ENCODE measurements at places on chromosomes 11 and 22. TPM values are rescaled to one million over a fixed set of nuclear protein-coding genes. Genes with fewer than 3 reads are reported as not detected.

Gene CNTN5
- 4.2 TPM for total RNA-seq

Gene MTMR3
- total RNA-seq, result 61.9 TPM

Gene E2F8
- total RNA-seq, result not detected

Gene GAB4
- total RNA-seq, result not detected

DNA sequence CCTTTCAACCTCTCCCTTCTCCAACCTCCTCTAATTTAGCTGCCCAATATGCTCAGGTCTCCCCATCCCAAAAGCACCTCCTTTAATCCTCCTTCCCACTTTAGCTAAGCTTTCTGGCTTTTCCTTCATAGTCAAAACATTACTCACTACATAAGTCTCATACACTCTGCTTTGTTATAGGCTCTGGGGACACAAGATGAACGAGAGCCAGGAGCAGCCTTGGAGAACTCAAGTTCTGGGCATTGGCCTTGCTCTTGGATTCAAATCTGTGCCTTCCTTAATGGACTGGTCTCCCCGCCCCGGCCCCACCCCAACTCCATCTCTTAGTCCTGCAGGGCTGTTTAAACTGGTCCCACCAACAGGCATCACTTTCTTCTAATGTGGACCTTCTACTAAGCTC lies 11.4 kb upstream of the HPX start:
- no peak for DNase-seq

DNA sequence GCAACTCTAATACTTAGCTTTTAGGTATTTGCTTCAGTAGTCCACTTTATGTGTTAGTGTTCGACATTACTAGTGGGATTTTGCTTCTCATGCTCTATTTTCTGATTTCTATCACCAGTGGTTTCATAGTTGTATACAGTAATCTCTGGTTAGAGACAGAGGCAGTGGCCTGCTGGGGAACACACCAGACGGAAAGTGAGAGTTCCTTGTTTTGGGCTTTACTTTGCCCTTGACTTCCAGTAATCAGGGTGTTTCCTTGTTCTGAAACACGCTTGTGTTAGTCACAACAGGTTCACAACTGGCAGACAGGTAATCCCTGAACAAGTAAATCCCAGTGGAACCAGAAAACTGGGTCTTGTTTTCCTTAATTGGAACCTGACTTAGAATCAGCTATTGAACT lies 56.0 kb downstream of the PACS1 start:
- DNase-seq, result no peak

DNA sequence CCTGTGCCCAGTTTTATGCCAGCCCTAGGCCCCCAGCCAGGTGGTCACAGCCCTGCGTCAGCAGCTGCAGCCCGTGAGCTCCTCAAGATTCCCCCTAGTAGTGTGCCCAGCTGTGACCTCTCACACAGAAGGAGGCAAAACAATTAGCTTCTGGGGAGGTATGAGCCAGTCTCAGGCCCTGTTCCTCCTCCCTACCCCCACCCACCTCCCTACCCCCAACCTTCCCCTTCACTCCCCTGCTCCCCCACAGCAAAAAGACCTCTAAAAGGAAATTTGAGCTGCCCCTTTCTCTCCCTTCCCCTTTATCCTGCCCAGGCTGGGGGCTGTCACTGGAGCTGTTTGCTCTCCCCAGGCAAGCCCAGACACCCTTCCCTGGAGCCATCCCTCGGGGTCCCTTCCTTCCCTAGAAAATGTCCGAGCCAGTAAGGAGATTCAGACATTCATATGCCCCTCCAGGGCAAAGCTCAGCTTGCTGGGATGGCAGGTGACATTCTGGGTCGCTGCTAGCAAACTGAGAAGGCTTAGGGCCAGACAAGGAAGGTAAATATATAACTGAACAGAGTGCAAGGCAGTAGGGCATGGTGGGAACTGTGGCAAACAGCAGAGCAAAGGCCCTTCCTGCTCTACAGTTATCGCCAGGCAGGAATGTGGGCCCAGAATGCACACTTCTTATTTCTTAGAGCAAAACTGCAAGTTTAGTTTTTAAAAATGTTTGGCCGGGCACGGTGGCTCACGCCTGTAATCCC lies 300.2 kb downstream of the MN1 start:
- no peak for DNase-seq

DNA sequence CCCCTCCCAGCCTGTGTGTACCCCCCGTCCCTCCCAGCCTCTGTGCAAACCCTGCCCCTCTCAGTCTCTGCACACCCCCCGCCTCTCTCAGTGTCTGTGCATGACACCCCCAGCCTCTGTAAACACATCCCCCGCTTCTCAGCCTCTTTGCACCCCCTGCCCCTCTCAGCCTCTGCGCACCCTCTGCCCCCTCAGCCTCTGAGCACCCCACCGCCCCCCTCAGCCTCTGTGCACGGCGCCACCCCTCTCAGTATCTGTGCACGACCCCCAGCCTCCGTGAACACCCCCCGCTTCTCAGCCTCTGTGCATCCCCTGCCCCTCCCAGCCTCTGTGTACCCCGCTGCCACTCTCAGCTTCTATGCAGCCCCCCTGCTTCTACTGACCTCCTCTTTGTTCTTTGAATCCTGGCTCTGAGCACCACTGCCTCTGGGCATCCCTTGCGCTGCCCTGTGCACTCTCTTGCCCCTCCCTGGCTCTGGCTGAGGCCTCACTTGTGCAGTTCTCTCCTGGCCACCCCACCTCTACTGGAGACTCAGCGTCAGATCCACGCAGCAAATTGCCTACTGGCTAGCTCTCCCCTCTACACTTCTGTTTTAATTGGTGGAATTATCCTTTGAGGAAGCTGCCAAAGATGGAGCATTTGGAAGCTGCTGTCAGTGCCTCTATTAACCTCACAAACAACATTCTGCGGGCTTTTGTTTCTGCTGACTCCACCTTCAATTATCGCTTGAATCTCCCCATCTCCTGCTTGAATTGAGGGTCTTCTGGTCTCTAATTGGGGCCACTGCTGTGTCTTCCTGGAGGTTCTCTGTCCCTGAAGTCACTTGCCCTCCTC lies 838.6 kb downstream of the TBC1D22A start:
- DNase-seq, result no peak

- no peak for DNase-seq
These were observed 46.3 kb downstream of the TRAF6 start for GRCh38 chr11:36463781-36464180.

DNA sequence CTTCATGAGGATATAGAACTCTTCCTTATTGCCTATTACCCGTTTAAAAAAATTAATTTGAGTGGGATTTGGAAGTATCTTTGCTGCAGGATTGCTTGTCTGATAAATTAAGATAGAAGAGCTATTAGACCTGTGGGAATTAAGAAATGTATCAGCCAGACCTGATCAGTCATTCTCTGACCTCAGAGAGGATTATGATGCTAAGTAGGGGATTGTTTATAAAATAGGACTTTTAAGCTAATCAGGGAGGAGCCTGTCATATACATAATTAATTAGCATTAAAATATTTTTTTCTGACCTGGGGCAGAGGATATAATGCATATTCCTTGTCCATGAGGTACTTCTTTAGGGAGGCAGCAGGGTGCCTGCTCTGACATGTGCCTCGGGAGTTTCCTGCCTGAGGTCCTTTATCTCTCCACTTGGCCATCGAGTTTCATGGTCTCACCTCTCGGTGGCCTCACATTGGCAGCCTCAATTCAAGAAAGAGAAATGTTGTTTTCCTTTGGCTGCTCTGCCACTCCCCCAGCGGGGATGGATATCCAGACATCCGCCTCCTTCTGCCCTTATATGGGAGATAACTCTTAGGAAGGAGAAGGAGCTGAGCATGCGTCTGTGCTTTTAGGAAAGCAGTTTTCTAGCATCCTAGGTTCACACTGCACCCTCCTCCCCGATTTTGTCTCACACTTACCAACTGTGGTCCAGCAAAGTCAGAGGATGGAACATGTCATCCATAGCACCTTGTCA lies 41.1 kb downstream of the DIXDC1 start:
- no peak for DNase-seq

GRCh38 chr11:44130751-44131150 lies 35.3 kb downstream of the EXT2 start:
- no peak for DNase-seq

GRCh38 chr11:133911171-133911570 lies 45.6 kb downstream of the IGSF9B start:
- DNase-seq, result no peak

DNA sequence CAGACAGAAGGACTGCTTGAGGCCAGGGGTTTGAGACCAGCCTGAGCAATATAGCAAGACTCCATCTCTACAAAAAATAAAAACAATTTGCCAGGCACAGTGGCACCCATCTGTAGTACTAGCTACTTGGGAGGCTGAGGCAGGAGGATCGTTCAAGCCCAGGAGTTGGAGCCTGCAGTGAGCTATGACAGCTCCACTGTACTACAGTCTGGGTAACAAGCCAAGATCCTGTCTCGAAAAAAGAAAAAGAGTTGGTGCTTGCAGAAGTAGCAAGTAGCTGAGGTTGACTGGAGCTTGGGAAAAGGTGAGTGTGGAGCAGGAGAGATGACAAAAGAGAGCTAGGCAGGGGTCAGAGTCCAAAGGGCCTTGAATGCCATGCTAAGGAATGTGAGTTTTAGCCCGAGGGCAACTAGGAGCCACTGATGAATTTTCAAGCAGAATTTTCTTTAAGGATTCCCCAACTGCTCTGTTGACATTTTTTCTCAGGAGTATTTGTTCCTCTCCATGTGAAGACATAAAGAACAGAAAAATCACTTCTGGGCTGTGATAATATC lies 3.1 kb downstream of the AP1B1 start:
- DNase-seq, result no peak

DNA sequence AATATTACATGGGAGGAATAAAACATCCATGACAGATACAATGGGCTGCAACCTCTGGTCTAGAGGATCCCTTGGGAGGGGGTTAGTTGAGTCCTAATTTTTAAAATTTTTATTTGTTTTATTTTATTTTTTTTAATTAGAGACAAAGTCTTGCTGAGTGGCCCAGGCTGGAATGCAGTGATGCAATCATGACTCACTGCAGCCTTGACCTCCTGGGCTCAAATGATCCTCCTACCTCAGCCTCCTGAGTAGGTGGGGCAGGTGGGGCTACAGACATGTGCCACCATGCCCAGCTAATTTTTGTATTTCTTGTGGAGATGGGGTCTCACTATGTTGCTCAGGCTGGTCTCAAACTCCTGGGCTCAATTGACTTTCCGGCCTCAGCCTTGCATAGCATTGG lies 43.1 kb downstream of the FDX1 start:
- no peak for DNase-seq

DNA sequence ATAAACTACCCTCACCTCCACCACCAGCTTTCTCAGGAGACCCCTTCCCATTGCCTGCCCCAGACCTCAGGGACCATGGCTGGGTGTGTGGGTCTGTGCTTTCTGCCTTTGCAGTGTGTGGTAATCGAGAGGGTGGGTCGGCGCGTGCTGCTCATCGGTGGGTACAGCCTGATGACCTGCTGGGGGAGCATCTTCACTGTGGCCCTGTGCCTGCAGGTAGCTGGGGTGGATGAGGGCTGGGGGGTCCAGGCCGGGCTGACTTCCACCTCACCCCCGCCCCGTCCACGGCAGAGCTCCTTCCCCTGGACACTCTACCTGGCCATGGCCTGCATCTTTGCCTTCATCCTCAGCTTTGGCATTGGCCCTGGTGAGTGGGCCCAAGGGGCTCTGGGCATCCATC lies 10.5 kb upstream of the MIF start:
- DNase-seq, result no peak

DNA sequence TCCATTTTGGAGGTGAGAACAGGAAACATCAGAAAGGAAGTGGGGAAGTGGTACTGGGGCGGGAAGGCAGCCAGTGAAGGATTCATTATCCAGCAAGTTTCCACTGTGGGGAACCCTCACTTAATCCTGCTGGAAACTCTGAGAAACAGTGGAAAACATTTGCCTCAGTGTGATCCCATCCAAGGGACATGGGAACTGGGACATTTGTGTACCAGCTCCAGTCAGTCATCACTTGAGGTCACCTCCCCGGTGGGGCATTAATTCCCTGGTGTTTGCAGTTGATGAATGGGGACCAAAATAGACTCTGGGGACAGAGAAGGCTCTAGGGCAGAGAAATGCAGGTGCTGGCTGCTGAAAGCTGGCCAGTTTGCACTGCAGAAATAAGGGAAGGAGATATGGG lies 599.9 kb downstream of the BUD13 start:
- DNase-seq, result no peak

DNA sequence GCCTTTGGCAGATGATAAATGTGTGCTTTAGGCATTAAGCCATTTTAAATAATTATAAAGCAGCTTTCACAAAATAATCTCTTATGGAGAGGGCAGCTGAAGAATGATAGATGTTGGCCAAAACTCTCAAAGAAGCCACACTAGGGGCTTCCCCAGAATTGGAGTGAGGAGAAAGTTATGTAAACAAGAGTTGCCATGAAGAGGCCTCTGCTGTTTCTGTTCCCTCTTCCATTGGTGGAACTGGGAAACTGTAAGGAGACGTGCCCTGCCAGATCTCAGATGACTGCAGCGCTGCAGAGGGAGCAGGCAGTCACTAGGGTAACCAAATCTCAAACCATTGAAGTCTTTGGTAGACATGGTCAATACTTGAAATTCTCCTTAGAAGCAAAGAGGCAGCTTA lies 19.4 kb upstream of the APLP2 start:
- no peak for DNase-seq

GRCh38 chr11:47642099-47642855 lies at the start of gene MTCH2:
TSS of gene MTCH2 (minus strand) at chr11:47642559. CDS start at chr11:47642465, 94 bp downstream.
- DNase-seq, result peak; percentile 83

DNA sequence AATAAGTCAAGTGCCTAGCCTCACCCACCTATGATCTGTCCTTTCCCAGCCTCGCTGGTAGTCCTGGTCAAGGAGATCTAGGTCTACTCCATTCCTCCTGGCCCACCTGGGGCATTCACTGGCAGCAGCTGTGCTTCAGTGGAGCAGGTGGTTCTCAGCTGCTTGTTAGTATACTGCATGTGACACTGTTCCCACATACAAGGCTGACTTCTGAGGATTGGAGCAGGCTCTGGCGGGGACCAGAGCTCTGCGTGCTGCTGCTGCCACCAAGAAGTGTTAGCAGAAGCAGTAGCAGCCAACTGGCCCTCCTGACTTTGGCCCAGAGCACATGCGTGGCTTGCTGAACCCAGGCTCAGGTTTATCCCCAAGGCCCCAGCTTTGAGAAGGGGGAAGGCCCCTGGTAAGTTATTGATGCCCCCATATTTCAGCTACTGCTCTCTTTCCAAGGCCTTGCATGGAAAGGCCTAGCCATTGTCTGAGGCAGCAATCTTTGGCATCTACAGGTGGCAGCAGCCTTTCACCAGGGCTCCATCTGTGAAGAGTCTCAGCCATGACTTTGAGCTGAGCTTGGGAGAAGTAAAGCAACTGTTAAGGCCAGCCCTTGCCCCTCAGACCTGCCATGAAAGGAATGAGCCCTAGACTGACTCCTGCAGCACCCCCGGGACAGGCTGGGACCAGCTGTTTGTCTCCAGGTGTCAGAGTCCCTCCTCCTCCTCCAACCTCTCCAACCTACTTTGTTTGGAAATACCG lies 26.5 kb downstream of the ARHGAP1 start:
- DNase-seq, result no peak

Measured in thoracic aorta (tissue), 2 donors.